Cerebellar nuclear complex (tissue), 1 donor: ENCODE measurements at places on chromosomes 1 and 21.

GRCh38 chr1:33045814-33046213 lies 9.1 kb upstream of the AK2 start:
- no peak for DNase-seq

DNA sequence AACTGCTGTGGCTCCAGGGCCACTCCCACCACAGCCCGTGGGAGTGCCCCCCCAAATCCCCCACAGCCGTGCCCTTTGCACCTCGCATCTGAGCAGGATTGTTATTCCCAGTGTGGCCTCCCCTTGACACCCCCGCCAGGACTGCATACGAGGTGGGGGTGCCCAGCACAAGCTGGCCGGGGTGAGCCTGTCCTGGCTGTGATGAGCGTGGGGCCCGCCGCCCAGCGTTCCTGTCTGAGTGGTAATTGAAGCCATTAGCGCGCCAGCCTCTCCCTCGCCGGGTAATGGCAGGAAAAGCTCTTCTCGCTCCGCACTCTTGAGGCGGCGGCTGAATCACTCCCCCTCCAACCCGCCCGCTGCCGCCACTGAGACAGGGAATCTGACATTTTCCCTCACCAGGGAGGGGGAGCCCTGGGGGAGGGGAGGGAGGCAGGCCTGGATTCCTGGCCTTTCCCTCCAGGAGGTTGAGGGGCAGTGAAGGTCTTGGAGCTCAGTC lies 27.7 kb downstream of the PTPRF start:
- no peak for DNase-seq

- no peak for DNase-seq
These were observed 32.5 kb downstream of the CDKN2C start for GRCh38 chr1:51002516-51002915.

- DNase-seq = no peak
These were observed 20.6 kb downstream of the RERE start for GRCh38 chr1:8796812-8797211.

GRCh38 chr1:64309431-64309831 lies 106.0 kb downstream of the UBE2U start:
- no peak for DNase-seq

DNA sequence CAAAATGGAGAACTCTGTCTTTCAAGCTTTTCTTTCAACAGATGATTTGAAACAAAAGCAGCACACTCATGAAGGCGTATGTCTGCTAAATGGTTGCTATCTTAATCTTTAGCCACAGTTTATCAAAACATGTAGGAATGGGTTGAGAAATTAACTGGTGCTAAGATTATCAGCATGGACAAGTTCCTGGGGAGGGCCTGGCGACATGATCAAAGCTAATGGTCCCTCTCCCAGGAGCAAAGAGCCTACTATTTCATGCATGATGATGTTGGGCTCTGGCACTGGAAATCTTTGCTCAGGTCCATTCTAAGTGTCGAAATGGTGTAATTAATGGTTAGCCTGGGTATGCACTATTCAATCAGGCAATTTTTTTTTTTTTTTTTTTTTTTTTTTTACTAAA lies 91.7 kb downstream of the SLC45A1 start:
- DNase-seq = no peak

- DNase-seq = no peak
These were observed 1.9 kb downstream of the SLC6A9 start for GRCh38 chr1:44029260-44029910.

GRCh38 chr1:162726555-162726954 lies 63.9 kb upstream of the HSD17B7 start:
- DNase-seq = no peak

DNA sequence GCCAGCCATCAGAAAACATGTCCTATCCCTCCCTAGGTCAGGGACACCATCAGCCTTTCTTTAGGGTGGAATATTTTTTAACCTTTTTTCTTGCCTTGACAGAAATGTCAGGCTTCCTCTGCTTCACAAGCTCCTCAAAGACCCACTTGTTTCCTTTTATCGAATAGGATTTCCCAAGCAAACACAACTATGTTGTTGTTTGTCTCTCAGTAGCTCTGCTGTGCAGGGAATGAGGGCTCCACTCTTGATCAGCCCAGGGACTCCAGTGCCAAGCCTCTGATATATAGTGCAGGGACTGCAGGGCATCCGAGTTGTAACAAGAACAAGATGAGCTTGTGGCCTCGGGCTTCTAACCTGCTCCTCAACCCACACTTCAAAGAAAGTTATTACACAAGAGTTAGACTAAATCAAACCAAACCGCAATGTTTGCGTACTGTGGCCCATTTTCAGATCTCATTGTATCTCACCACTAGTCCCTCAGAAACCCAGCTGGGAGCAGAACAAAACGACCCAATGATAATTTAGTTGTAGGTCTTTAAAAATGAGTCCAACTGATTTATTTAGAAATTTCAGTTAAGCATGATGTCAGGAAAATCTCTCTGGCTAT lies 108.1 kb downstream of the ATG4C start:
- no peak for DNase-seq

- DNase-seq = no peak
These were observed 6.9 kb downstream of the TNFRSF1B start for GRCh38 chr1:12173631-12174121.
